ENCODE measurements at places on chromosomes 1 and 21. TPM values are rescaled to one million over a fixed set of nuclear protein-coding genes. Genes with fewer than 3 reads are reported as not detected.

GRCh38 chr1:169484101-169484500 lies 1.6 kb downstream of the SLC19A2 start:
- H3K27me3 ChIP-seq = no peaks in the 10 kb centered on the region
- H3K27ac ChIP-seq = peak overlapping the region; percentile 99
- H3K4me1 ChIP-seq = peaks cover 37% of the 10 kb centered on the region
- peak overlapping the region; percentile 91 for H3K4me3 ChIP-seq

DNA sequence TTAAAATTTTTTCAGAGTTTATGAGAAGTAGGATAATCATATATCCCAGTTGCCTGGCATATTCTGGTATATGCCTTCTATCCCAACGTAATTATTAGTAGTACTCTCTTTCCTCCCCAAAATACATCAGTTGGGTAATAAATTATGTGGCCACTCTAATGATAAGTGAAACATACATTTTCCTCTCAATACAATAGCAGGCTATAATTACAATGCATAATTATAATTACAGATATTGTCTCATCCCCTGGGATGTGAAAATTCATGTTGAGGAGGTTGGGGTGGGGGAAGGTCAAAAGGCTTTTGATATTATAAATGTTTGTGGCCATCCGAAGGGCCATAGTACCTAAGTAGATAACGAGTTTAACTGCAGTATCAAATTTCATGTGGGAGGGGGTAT lies 277.1 kb downstream of the ST6GALNAC3 start:
- no peaks in the 10 kb centered on the region for H3K27me3 ChIP-seq
- no peaks in the 10 kb centered on the region for H3K36me3 ChIP-seq
- no peaks in the 10 kb centered on the region for H3K4me1 ChIP-seq
- no peak overlapping the region for H3K4me3 ChIP-seq

MXRA8 gene
- 121 TPM for total RNA-seq

C4BPB gene
- 0.71 TPM for total RNA-seq

Data from sigmoid colon (tissue), 7 donors.